Glutamatergic neuron (in vitro differentiated cells): ENCODE measurements at places on chromosomes 4 and X.

- no peaks in the 10 kb centered on the region for H3K27me3 ChIP-seq
- no peaks in the 10 kb centered on the region for H3K36me3 ChIP-seq
- no peak overlapping the region for H3K4me3 ChIP-seq
Observed at GRCh38 chrX:120429776-120430540, 39.1 kb downstream of the LAMP2 start.

DNA sequence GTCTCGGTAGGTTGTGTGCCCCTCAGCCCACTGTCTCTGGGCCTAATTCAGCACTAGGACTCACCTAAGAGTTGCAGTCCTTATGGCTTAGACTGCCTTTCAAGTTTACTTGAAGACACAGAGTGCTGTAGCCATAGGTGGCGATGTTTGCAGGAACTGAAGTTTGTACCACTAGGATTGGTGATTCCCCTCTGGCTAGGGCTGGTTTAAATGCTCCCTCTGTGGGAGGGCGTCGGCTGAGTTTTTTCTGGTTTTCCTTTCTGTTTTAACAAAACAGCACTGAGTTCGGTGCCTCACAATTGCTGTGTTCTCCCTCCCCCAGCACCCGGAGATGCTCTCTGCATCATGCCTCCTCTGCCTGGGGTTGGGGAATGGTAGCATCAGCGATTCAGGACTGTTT lies 480.9 kb downstream of the PCDH11X start:
- no peak for DNase-seq
- H3K27ac ChIP-seq = no peak overlapping the region
- H3K27me3 ChIP-seq = no peaks in the 10 kb centered on the region
- H3K4me1 ChIP-seq = no peaks in the 10 kb centered on the region
- no peak overlapping the region for H3K4me3 ChIP-seq

DNA sequence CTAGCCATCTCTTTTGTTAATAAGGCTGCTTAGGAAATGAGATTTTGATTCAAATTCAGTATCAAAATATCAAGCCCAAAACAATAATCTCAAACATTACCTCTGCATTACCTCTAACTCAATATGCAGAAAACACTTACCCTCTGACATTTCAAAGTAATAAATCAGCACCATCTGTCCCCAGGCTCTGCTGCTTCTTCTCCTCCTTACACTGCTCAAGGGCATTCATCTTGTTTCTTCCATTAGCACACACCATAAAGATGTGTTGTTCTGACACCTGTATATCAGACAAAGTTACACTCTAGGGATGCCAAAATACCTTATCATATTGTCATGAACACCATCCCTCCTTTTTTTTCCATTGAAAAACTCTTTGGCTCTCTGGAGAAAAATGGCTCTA lies 1630.3 kb downstream of the RPA4 start:
- H3K36me3 ChIP-seq = no peaks in the 10 kb centered on the region
- H3K4me3 ChIP-seq = no peak overlapping the region
- H3K4me1 ChIP-seq = peaks cover 2% of the 10 kb centered on the region
- no peak for DNase-seq

- no peaks in the 10 kb centered on the region for H3K27me3 ChIP-seq
- H3K4me1 ChIP-seq = peaks cover 6% of the 10 kb centered on the region
- no peak overlapping the region for H3K4me3 ChIP-seq
- no peaks in the 10 kb centered on the region for H3K36me3 ChIP-seq
- H3K27ac ChIP-seq = no peak overlapping the region
Observed at GRCh38 chr4:39706334-39706733, 8.4 kb downstream of the UBE2K start.

DNA sequence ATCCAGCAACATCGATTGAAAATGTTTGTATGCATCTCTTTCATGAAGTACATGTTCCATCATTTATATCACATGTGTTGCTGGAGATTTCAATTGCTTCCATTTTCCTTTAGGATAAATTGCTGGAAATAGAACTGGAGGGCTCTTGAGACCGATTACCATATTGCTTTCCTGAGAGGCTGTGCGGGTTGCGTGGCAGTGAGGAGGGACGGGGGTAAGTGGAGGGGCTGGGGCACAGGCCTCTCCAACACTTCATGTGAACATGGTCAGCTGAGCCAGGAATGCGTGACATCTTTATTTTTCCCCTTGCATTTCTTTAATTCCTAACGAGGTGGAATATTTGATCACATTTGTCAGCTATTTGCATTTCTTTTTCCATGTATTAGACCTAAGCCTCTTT lies 144.6 kb downstream of the TBL1X start:
- H3K27me3 ChIP-seq = no peaks in the 10 kb centered on the region
- DNase-seq = no peak
- no peak overlapping the region for H3K4me3 ChIP-seq
- H3K36me3 ChIP-seq = no peaks in the 10 kb centered on the region

DNA sequence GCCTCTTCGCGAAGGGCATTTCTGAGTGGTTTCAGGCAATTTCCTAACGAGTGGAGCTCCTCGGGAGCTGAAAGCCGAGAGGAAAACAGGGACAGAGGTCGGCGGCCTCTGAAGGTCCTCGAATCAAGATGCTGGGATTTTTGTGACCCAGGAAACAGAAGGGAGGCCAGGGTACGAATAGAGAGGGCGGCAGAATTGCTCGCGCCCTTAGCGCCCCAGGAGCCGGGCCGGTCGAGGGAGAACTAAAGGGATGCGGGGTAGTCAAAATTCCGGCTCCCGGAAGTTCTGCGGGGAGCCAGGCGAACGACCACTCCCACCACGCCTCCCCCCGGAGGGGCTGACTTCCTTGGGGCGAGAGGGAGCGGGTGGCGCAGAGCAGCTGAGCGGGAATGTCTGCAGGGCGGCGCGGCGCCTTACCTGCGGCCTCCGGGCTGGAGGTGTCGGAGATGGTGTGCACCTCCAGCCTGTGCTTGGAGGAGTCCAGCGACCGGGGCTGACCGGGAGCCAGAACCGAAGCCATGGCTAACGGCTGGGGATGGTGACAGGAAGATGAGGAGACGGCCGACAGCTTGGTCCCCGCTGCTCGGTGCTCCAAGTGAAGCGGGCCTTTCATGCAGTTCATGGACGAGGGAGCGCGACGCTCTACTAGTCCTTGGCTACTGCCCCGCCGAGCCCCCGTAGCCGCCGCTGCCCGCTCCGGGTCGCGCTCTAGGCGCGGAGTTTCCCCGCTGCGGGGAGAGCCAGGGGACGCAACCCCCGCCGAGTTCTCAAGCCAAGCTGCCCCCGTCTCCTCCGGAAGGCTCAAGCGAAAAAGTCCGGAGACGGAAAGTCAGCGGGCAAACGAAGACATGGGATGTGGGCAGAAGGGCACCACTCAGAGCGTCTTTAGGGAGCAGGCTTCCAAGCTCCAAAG lies 782 bp downstream of the PITX2 start:
- DNase-seq = no peak
- H3K27ac ChIP-seq = no peak overlapping the region
- H3K27me3 ChIP-seq = peaks cover 61% of the 10 kb centered on the region

GRCh38 chr4:45082101-45082500 lies 355.7 kb upstream of the GNPDA2 start:
- H3K27ac ChIP-seq = no peak overlapping the region
- no peak for DNase-seq
- no peak overlapping the region for H3K4me3 ChIP-seq
- no peaks in the 10 kb centered on the region for H3K36me3 ChIP-seq
- no peaks in the 10 kb centered on the region for H3K4me1 ChIP-seq

DNA sequence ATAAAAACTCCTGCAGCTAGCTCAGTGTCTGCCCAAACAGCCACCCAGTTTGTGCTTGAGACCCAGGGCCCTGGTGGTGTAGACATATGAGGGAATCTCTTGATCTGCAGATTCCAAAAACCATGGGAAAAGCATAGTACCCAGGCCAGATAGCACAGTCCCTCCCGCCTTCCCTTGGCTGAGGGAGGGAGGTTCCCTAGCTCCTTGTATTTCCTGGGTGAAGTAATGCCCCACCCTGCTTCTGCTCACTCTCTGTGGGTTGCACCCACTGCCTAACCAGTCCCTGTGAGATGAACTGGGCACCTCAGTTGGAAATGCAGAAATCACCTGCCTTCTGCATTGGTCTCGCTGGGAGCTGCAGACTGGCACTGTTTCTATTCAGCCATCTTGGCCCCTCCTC lies 54.6 kb downstream of the USP26 start:
- H3K4me3 ChIP-seq = no peak overlapping the region
- H3K36me3 ChIP-seq = no peaks in the 10 kb centered on the region
- H3K27me3 ChIP-seq = no peaks in the 10 kb centered on the region

DNA sequence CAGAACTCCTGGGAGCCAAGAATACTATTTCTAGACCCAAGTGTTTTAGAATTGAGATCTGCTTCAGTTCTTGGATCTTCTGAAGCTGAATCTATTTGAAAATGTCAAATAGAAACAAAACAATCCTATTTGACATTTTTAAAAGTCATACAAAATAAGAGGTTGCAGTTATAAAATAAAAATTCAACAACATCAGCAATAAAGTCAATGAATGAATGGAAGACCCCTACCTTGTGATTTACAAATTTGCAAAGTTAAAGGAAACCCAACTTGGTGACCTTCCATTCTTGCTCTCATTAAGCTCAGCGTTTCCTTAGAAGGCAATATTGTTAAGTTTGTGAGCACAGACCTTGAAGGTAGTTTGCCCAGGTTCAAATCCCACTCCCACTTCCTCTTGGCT lies 531.8 kb upstream of the TENM3 start:
- peaks cover 10% of the 10 kb centered on the region for H3K36me3 ChIP-seq
- H3K4me1 ChIP-seq = no peaks in the 10 kb centered on the region
- no peaks in the 10 kb centered on the region for H3K27me3 ChIP-seq
- H3K27ac ChIP-seq = no peak overlapping the region
- H3K4me3 ChIP-seq = no peak overlapping the region
